ENCODE measurements at places on chromosomes 11 and 22.
A peak's percentile ranks its signal among the peaks of the same experiment; 100 is the strongest.

DNA sequence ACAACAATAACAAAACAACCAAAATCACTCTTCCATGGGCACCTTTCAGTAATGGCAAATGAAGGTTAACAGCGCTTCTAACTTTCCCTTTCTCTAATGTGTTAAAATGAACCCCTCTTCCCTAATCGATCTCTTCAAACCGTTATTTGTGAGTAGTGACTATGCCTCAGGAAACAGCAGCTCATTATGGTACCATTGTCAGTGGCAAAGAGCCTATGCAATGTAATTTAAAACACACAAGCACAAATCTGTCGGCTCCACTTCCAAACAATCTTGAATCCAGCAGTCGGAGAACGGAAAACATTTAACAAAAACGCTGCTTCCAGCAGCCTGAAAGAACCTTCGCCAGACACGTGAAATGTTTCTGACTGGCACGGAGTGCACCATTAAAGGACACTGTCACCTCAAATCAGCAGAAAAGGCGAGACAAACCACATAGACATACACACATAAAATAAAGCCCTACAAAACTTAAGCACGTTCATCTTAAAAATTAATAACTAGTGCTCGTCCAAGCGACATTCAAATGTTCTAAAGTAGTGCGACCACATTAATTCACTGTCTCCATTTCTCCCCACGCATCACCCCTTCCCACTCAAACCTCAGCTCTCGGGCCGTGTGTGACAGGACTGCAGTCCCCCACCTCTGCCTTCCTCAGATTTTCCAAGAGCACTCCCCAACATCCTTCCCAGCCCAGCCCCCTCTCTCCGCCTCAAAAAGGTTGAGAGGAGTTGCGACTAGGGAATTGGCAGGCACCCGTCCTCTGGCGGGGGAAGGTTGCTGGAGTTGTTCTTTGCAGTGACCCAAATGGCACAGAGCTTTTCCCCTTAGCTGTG, 748 bp downstream of the RAB30 start:
- peak; percentile 48 for DNase-seq

GRCh38 chr11:107157809-107158187, 139.5 kb upstream of the GUCY1A2 start:
- no peak for DNase-seq

DNA sequence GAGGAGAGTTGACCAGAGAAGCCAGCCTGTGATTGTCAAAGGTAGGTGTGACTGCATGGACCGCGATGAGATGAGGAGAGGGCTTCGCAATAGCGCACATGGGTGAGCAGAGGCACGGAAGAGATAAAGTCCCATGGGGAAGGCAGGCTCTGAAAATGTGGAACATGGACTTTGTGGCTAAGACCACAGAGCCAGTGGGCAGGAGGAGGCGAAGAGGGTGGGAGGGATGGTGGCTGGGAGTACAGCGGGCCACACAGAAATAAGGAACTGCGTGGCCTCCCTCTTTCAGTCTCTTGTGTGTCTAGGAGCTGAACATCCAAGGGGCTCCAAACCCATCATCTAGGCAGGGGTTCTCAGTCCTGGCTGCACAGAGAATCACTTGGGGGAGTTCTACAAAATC, 98.6 kb downstream of the TENM4 start:
- no peak for DNase-seq

- no peak for DNase-seq
Observed at GRCh38 chr22:48367731-48368130, 1459.9 kb downstream of the BRD1 start.

- DNase-seq = no peak
Observed at GRCh38 chr11:79229047-79229446, 211.8 kb downstream of the TENM4 start.

DNA sequence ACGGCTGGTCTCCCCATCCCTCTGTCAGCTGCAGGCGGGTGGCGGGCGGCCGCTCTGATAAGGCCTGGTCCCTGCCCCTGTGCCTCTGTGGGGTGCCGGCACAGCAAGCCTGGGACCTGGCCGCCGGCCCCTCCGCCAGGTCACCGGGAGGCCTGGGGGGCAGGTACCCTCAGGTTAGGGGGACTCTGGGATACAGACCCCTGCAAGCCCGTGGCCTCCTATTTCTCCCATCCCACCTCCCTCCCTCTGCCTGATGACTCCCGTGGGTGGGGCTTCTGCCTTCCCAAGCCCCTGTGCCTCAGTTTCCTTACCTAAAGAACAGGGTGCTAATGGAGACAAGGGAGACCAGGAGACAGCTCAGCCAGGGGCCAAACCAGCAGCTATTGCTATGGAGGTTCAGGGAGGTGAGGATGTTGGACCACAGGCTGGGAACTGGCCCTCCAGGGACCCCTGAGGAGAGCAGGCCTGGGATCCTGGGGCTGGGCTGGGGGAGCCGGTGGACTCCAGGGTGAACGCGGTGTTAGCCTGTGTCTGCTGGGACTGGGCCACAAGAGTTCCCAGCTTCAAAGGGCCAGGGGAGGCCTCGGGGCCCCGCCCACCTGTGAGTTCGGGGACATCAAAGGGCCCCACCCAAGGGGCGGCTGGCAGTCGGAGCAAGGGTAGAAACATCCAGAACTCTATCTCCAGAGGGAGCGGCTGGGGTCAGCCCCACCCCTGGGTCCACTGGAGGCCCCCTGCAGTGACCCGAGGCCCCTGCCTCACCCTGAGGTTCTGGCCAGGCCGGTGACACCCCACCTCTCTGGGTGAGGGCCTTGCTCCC, 32.0 kb upstream of the TH start:
- no peak for DNase-seq

- DNase-seq = no peak
Observed at GRCh38 chr11:104049116-104049515, 12.7 kb downstream of the DDI1 start.

DNA sequence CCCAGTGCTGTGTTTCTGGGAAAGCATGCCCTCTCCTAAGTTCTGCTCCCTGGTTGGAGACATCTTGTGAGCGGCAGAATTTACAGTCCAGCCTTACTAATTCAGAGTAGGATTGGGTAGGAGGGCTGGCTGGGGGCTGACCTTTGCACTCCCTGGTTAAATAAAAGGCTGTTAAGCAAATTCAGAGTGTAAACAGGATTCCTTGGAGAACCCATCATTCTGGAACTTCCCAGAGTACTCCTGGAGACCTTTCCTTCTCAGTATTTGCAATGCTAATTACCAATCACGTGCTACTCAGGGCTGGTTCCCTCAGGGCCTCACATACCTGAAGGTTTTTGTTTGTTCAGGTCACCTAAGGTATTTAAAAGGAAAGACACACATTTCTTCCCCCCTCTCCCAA, 340.2 kb downstream of the TBC1D22A start:
- no peak for DNase-seq

DNA sequence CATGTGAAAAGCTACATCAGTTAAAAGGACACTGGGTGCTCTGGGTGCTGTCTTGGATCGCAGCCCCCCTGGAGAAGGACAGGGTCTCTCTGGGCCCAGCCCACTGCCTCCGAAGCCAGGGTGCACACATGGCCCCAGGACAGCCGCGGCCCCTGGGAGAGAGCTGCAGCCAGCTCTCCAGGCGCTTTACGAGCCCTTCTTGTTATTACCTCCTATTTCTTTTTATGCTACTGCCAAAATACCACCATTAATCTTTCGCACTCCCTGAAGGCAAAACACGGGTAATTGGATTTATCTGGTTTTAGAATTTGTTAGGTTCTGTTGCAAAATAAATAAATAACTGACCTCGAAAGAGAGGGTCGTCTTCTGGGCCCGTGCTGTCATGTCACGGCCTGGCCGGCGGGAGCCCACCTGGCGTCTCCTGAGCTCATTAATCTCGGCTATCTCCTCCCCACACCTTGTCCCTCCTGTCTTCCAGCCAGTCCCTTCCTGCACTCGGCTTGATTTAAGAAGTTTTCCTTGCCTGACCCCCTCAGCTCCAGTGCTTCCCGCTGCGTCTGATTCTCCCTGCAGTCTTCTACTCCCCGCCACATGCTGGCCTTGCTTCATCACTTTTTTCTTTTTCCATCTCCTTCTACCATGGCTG, 611.7 kb downstream of the OPCML start:
- DNase-seq = no peak

DNA sequence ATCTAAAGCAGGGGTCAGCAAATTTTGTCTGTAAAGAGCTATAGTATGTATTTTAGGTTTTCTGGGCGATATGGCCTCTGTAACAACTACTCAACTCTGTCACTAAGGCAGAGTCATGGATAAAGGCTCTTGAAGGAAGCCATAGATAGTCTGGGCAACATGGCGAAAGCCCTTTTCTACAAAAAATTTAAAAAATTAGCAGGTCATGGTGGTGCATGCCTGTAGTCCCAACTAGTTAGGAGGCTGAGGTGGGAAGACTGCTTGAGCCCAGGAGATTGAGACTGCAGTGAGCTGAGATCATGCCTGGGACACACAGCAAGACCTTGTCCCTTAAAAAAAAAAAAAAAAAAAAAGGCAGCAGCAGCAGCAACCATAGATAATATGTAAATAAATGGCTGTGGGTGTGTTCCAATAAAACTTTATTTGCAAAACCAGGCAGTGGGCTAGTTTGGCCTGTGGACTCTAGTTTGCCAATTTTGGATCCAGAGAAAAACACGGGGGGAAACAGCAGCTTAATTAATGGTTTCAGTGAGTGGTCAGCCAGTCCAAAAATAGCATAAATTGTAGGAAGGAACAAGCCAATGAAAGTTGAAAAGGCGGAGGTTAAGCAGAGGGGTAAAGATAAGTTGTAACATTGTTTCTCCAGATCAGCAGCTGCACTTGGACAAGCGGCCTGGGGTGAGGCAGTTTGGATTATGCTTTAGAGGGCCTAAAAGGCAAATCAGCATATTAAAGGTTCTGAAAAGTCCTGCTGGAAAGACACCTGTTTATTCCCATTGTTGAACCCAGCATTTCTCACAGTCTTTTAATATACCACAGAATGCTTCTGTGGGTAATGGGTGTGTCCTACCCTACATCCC, 62.6 kb downstream of the KIAA1671 start:
- DNase-seq = no peak

DNA sequence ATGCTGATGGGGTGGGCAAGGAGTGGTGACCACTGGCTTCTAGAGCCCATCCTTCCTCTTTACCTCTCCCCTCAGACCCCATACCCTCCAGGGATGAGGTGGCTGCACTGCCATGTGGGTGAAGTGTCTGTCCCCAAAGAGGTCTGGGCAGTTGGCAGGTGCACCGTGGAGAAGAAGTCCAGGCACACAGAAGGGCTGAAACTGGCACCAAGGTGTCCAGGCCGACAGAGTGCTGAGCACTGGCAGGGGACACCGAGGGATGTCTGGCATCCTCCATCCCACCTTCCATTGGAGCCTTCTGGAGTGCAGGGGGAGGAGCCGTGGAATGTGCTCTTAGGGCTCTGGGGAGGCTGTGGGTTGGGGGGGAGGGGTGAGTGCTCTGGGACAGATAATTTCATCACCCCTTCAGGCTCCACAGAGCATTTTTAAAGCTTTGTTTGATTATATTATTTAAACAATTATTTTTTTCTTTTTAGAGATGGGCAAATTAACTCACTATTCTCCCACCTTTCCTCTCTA, 37.9 kb downstream of the PKNOX2 start:
- no peak for DNase-seq

GRCh38 chr11:104003491-104003890, 32.9 kb upstream of the DDI1 start:
- DNase-seq = no peak

GRCh38 chr11:128938156-128938885, 4.3 kb downstream of the TP53AIP1 start:
- DNase-seq = no peak

DNA sequence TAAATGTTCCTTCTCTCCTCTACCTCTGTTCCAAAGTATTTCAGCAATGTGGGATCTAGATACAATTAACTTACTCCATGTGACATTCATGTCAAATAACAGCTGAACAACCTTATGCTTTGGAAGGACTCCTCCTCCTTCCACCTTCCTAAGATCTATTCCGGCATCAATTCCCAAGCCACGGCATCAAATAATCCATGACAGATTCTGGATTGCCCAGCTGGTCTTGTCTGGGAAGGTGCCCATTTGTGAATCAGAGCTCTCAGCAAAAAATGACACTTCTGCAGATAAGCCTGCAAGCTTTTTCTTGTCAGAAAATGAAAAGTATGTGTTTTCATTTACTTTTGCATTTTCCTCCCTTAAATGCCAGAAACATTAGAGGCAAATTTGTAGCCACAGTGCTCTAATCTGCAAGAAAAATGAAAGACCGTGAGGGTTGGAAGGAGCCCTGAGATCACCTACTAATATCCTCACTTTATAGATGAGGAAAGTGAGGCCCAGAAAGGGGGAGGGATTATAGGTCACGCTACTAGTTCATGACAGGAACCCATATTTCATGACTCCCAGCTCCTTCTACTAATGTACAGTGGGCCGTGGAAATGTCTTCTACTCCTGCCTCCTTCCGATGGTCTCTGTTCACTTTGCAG, 124.0 kb downstream of the ME3 start:
- no peak for DNase-seq

- no peak for DNase-seq
Observed at GRCh38 chr11:105774899-105775298, 165.0 kb downstream of the GRIA4 start.

GRCh38 chr11:44817207-44817949, 90.6 kb downstream of the TSPAN18 start:
- DNase-seq = no peak

GRCh38 chr22:45200230-45200629, 36.5 kb downstream of the NUP50 start:
- DNase-seq = no peak

DNA sequence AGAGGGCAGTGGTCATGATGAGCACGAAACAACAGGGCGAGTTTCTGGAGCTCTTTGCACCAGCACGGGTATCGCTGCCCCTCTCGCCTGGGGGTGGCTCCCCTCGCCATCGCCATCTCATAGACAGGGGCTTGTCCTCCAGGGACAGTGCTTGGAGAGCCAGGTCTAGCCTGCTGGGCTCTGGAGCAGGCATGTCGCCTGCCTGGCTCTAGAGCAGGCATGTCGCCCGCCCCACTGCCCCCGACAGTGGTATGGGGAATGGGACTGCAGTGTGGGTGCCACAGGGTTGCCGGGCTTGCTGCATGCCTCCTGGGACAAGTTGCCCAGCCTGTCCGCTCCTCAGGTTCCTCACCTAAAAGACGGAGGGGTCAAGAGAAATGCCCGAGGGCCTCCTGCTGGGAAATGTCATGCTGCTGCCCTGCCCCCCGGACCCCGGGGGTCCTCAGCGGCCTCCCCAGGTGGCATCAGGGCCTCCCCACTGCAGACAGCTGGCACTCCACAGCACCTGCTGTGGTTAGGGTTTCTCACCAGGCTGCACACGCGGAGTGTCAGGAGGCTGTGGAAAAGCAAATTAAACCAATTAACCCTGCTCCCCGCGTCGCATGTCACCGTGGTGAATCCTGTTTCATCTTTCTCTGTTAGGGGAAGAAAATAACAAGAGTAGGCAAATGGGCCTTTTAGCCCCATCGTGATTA, 403.0 kb downstream of the TBC1D22A start:
- DNase-seq = no peak

- no peak for DNase-seq
Observed at GRCh38 chr11:230431-230830, 5.7 kb downstream of the SIRT3 start.

DNA sequence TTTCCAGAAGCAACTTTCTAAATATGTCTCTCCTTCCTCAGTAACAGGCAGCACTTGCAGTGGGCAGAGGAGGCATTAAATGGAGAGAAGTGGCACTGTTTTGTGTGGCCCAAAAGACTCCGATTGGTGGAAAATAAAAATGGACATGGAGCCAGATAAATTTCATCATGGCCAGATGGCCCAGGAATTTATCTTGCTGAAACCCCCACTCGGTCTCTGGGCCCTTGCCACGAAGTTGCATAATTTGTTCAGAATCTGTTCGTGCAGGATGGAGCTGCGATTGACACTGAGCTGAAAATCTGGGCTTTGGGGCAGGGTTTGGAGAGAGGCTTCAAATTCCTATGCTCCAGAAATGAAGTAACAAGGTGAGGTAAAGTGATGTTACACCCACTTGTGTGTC, 65.5 kb downstream of the C11orf91 start:
- no peak for DNase-seq

Measured in stimulated activated naive CD8-positive, alpha-beta T cell treated with anti-CD3 and anti-CD28 coated beads, Interleukin-15, Interleukin-2, amounts not matched to agents 100 U/mL and 50 U/mL, for 24 hours (primary cell).